Keratinocyte (primary cell): ENCODE measurements at places on chromosomes 2 and 18. TPM values are rescaled to one million over a fixed set of nuclear protein-coding genes. Genes with fewer than 3 reads are reported as not detected.

Gene PPP4R3B
- 14.7 to 30.1 TPM (median 16.5 TPM) in 3 replicates for polyA plus RNA-seq

Gene PCARE
- polyA plus RNA-seq = 0.01 TPM in 1 of 3 replicates, not detected in the others

Gene SH3BP4
- 46.4 to 56.4 TPM (median 50.4 TPM) in 3 replicates for polyA plus RNA-seq

Gene ATOH8
- not detected in 3 replicates for polyA plus RNA-seq

Gene ABCG8
- polyA plus RNA-seq = not detected in 3 replicates

Gene MAL
- polyA plus RNA-seq = not detected in 3 replicates

Gene NGEF
- polyA plus RNA-seq = 0.03 to 0.17 TPM (median 0.13 TPM) in 3 replicates

Gene NAT8
- polyA plus RNA-seq = not detected in 3 replicates

GRCh38 chr18:47968006-47968676 lies 37.7 kb upstream of the SMAD2 start:
- DNase-seq = no peak

- DNase-seq = no peak
Measured at GRCh38 chr18:48053881-48054816, 123.7 kb upstream of the SMAD2 start.

DNA sequence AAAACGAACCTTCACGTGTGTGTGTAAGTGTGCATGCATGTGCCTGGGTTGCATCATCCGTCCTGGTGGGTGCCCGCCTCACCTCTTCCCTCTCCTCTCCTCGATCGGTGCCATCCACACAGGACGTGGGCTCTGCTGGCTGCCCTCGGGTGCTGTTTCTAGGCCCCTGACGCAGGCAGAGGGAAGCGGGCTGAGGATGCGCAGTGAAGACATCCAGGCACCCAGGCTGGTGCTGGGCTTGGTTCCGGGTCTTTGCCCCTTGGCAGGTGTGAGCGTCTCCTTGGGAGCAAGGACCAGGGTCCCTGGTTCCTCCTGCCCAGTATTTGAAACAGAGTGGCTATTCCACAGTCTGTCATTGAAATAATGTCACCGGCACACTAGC lies 6.2 kb upstream of the ADCY3 start:
- no peak for DNase-seq

GRCh38 chr18:58635891-58636290 lies 7.0 kb upstream of the ALPK2 start:
- DNase-seq = peak; percentile 63

DNA sequence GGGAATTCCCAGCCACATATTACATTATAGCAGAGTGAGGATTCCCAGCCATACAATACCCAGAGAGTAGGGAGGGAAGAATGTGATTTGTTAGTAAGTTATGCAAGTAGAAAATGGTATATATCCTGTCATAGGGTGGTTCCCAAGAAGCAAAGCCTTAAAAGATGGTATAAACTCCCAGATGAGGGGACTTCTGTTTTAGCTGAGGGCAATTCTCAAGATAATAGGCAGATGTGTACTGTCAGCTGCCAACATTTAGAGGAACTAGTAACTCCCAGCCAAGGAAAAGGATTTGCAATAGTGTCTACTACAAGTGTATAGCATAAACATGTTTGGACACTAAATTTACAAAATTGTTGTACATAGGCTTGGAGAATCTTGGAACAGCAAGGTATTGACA lies 86.5 kb downstream of the XDH start:
- DNase-seq = no peak

- DNase-seq = no peak
Measured at GRCh38 chr18:24502667-24503523, 42.5 kb downstream of the HRH4 start.

DNA sequence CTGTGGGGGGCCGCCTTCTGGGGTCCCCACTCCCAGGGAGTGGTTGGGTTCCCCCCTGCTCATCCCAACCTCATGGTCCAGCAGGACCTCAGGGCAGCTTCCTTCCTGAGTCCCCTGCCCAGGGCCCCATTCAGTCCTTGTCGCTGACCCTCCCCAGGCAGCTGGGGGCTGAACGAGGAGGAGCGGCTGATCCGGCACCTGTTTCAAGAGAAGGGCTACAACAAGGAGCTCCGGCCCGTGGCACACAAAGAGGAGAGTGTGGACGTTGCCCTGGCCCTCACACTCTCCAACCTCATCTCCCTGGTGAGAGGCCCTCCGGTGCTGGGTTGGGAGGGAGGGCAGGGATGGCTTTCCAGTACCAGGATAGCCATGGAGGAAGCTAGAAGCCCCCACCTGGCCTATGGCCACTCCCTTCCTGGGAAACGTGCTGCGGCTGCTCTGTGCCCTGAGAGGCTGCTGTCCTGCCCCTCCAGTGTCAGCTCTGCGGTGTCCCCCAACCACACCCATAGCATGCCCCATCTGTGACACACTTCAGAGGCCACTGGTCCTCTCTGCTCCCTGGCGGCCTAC lies 497 bp downstream of the CHRND start:
- DNase-seq = no peak

DNA sequence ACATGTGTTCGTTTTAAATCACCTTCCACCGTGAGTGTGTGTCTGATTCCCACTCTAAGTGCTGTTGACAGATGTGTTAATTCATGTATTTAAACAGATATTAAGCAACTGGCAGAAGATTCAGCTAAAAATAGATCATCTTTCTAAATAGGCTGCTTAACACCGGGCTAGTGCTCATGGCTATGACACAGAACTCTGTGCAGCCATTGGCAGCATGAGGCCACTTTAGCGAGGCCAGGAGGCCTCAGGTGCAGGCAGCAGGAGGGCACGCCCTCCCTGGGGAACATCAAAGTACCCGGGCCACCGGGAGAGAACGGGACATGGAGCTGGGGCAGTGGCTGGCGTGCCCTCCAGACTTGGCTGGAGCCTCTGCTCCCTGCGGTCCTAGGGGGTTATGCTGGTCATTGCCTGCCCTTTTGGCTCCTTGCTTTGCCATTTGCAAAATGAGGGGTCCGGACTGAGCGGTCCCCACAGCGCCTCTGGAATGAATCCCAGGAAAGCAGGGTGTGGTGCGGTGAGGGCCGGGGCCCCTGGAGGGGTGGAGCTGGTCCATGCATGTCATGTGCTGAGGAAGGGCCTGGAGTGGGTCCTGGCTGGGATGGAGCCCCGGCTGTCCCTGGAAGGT lies 62.8 kb upstream of the HDAC4 start:
- no peak for DNase-seq

DNA sequence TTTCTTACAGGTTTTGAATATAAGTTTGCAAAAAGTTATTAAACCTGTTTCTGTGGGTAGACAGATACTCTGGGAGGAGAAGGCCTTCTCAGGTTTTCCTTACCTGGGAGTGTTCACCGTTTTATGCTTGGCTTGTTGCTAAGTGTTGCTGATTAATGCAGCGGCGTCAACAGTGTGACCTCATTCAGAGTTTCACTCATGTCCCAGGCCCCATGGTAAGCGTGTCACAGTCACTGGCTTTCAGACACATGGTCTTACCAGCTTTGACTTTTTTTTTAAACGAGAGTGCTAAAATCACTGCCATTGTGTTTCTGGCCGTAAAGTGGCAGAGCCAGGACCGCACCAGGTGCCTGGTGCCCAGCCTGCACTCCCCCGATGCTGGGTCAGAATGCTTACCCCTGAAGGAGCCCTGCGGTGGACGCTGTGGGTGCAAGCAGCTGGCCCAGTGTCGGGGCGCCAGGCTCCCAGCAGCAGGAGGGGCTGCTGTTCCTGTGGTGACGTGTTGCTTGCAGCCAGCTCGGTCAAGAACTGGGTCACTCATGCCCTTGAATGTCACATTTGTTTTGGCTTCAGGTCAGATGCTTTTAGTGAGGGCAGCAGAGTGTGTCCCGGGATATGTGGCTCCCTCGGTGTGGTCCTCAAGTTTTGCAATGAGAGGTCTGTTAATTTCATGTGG lies 3.5 kb downstream of the CAPN10 start:
- DNase-seq = no peak

DNA sequence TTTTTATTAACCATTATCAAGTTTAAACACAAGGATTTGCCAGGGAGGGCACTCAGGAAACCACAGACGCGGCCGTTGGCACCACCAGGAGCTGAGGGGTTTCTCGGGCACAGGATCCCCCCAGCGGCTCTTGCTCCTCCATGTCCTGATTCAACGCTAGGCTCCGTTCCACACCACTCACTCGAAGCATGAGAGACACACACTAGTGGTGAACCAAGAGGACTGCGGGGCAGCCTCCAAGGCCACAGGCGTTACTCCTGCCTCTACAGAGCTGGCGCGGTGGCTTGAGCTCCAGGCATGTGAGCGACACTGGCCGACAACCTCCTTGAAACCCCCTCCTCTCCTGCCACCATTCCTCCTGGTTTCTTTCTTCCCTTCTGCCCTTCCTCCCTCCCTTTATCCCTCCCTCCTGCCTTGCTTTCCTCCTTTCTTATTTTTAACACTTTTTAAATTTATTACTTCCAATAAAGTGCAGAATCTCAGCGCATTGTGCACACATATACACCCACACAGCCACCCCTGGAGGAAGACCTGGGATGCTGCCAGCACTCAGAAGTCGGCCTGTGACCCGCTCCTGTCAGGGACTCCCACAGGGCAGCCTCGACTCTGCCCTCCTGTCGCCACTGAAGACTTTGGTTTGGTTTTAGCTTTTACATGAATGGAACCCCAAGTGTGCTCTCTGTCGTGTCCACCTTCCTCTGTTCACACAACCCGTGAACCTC lies 21.7 kb downstream of the COX7A2L start:
- no peak for DNase-seq

DNA sequence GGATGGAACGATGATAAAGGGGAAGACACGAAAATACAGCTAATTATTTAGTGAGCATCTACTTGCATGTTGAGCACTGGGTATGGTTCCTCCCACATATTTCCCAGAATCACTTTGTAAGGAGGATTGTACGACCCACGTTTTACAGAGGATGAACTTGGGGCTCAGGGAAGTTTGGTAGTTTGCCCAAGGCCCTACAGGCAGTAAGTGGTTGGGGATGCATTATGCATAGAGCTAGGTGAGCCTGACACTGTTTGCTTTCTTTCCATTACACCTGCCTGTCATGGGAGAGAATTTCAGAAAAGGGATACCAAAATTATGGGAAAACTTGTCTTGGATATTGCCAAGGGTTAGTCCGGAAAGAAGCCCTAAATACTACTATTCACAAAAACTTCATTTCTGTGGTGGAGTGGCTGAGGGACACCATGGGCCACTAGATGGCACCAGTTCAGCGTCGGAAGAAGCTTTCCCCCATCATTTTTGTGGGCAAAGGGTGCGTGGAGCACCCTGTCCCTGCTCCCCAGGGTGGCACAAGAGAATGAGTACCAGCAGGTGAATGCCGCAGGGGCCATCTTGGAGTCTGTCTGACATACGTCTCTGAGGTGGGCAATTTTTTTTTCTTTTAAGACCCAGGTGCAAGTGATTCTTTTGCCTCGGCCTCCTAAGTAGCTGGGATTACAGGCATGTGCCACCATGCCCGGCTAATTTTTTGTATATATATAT lies 23.5 kb upstream of the C18orf32 start:
- no peak for DNase-seq
